ENCODE measurements at places on chromosomes 12 and 14.

GRCh38 chr14:26577711-26578110, 20.1 kb downstream of the NOVA1 start:
- no peak for DNase-seq

- no peak for DNase-seq
Measured at GRCh38 chr12:58741226-58741625, 179.1 kb downstream of the LRIG3 start.

DNA sequence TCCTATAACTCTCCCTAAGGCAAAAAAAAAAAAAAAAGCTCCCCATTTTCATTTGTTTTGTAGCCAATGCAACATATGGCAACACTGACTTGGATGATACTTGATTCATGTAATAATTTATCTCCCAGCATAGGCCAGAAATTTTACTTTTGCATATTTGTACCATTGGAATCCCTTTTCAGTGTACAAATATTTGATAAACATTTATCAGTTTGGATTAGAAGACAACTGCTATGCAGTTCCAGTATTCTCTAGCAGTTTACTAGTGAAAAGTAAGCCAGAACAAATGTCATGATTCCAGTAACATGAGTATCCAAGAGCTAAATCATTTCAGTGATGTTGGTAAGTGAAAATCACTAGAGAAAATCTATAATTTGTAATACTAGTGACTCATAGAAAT, 392.3 kb downstream of the CCER1 start:
- DNase-seq: no peak

GRCh38 chr12:57456145-57456700, 1.1 kb downstream of the INHBE start:
- peak; percentile 38 for DNase-seq

DNA sequence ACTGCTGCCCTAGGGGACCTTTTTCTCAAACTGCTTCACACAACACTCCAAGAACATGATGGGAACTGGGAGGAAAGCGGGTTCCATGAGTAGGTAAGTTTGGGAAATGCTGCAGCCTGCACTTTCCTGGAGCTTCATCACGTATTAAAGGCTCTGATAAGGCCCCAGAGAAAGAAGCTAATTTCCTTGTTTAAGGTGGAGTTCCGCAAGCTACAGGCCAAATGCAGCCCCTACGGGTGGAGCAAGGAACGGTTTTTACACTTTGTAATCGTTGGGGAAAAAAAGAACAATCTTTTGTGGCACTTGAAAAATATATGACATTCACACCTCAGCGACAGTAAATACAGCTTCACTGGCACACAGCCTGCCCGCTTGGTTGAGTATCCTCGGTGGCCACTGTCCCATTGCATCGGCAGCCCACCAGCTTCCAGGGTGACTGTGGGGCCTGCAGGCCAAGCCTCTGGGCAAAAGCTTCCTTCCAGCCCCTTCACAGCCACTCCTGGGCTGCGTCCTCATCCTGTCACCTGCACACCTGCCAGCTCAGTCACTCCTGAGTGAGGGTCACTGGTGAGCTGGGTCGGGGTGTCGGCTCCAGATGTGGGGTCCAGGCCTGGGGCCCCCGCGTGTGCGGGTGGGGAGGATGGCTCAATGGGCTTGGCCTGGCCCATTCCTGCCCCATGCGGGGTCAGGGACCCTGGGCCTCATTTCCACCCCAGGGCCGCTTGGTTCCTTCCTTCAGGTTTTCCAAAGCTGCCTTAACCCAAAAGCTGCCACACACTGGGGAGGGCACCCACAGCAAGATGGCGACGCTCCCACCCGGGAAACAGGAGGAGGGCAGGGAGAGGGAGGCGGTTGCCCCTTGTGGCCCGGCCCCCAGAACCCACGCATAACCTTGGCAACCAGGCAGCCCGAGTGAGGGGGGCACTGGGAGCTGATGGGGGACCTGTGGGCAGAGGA, 2.4 kb downstream of the AMN start:
- no peak for DNase-seq

- peak; percentile 55 for DNase-seq
Measured at GRCh38 chr14:101235335-101236103, 325.8 kb upstream of the DIO3 start.

DNA sequence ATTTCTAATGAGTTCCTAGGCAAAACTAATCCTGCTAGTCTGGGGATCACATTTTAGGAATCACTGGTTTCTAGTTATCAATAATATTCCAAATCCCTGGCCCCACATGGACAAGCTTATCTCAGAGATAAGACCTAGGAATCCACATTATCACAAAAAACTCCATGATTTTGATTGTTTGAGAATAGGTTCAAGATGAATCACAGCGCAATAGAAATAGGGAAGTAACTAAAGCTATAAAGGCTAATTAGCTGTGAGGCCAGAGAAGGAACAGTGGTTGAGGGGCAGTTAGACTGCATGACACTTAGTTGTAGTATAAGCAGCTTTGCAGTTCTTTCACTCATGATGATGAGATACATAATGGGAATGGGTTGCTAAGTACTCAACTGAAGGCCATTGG, 13.1 kb upstream of the ATP5F1B start:
- no peak for DNase-seq

- peak; percentile 51 for DNase-seq
Measured at GRCh38 chr12:69007855-69008351, 74.9 kb upstream of the CPM start.

- DNase-seq: no peak
Measured at GRCh38 chr12:12171991-12172511, 94.8 kb downstream of the LRP6 start.

- DNase-seq: no peak
Measured at GRCh38 chr12:6866163-6866919, 990 bp upstream of the TPI1 start.

DNA sequence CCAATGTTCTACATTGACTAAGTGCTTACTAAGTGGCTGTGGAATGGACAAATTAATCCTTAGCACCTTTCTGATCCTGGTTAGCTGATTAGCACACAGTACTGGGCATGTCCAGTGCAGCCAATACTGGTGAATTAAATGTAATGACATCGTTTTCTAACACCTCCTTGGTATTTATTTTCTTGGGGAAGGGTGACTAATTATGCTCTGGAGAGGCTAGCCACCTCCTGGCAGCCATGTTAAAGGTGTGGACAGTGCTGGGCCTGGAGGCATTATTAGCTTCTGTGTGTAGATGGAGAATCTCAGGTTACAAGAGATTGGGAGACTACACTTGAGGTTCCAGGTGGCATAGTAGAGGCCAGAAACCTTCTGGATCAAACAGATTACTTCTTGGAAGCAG, 230.9 kb upstream of the DDHD1 start:
- DNase-seq: no peak

GRCh38 chr12:4221258-4221620, 52.3 kb upstream of the CCND2 start:
- no peak for DNase-seq

- DNase-seq: no peak
Measured at GRCh38 chr12:25083211-25083610, 111.7 kb downstream of the DNAI7 start.

GRCh38 chr14:104586832-104587620, 7.5 kb downstream of the C14orf180 start:
- no peak for DNase-seq

DNA sequence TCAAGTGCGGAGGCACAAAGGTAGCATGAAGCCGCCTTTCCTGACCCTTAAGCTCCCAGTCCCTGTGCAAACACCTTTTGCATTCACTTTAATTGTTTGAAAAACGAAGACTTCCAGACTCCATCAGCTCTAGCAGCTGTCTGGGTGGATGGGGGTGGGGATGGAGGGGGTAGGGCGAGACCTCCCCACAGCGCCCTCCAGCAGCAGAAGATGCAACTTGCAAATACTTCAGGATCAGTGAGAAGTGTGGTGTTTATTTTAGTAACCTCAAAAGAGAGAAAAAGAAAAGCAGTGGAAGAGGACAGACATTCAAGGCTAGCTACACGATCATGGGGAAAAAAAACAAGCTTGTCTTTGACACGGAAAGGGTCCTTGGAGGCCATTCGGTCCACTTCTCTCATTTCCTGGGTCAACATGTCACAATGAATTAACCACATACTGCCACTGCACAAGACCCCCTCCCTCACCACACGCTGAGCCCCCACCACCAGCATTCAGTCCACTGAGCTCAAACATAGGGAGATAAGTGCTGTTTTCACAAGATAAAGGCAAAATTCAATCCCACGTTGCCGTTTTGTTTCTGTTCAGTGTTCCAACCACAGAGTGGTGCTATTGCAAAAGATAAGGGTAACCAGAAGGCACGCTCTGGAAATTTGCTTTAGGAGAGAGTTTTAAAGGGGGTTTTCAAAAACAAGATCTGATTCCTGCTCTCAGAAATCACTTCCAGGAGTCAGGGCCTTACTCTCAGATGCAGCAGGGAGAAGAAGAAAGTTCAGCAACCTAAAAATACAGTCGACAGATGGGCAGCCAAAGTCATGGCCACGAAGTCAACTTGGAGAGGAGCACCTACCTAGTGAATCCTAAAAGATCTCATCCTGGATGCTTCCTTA, 3.3 kb upstream of the NTF3 start:
- peak; percentile 19 for DNase-seq

- DNase-seq: no peak
Measured at GRCh38 chr12:120041386-120042231, 52.6 kb downstream of the BICDL1 start.

GRCh38 chr14:91349481-91350074, 68.0 kb downstream of the CCDC88C start:
- DNase-seq: no peak

DNA sequence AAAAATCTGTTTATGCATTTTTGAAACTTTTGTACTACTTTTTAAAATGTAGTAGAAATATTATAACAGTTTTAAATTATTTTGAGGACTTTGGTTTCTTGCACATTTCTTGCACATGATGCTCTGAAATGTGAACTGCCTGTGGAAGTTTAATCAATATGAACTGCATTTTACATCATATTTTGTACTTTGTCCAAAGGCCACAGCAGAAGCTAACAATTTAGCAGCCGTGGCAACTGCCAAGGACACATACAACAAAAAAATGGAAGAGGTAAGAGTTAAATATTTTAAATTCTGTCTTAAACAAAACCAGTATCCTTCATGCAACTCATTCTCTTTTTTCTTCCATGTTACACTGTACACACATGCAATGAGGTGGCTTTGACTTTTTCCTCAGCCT, 45.1 kb downstream of the SAV1 start:
- DNase-seq: no peak

- DNase-seq: peak; percentile 64
Measured at GRCh38 chr12:2248087-2248900, 195.5 kb downstream of the CACNA1C start.

DNA sequence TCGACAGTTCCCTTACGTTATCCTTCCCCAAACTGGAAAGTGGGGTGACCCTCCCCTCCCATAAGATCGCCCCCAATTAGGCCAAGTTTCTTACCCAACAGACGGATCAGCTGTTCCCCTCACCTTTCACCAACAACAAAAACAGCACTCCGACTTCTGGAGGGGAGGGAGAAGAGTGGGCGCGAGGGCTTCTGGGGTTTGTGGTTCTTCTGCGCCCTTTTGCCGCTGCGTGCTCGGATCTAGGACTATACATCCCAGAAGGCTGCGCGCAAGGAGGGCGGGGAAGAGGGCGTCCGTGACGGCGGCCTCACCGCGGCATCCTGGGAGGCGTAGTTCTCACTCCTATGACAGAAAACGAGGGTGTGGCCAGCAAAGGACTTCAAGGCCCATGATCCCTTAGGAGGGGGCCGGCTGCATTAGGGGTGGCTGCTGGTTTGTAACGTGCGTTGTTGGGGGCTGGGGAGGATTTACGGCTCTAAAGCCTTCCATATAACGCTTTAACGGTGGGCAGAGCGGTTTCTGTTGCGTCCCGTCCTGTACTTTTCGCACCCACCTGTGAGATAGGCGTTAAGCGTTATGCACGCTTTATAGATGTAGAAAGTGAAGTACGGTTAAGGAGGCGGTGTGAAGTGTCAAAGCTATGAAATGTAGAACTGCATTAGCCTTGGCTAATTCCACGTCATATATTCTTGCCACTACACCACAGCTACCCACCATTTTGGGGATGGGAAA, at the start of gene CALCOCO1:
CALCOCO1 (minus strand) TSS at position 143 of the 732 bp plus-strand sequence. CDS start 2,210 bp downstream, outside the sequence.
- DNase-seq: peak; percentile 99

GRCh38 chr14:31692376-31692781, 131.2 kb downstream of the NUBPL start:
- no peak for DNase-seq

DNA sequence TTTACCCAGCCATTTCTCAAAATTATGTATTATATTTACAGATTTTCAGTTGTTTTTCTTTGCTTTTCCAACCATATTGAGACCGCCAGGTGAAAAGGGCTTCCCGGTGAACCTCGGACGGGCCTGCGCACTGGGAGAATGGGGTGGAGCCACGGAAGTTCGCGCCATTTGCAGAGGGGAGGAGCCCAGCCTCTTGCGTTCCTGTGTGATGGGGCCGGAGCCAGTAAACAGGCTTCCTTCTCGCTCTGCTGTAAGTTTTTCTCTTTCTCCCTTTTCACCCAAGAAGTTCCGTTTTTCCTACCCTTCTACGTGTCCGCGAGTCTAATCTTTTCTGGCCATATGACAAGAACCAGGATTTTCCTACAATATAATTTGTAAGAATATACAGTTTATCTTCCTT, 1108.8 kb upstream of the SEL1L start:
- peak; percentile 63 for DNase-seq

GRCh38 chr12:49969027-49969426, 3.7 kb upstream of the AQP6 start:
- no peak for DNase-seq

GRCh38 chr14:101083564-101084435, 180.3 kb upstream of the RTL1 start:
- no peak for DNase-seq

DNA sequence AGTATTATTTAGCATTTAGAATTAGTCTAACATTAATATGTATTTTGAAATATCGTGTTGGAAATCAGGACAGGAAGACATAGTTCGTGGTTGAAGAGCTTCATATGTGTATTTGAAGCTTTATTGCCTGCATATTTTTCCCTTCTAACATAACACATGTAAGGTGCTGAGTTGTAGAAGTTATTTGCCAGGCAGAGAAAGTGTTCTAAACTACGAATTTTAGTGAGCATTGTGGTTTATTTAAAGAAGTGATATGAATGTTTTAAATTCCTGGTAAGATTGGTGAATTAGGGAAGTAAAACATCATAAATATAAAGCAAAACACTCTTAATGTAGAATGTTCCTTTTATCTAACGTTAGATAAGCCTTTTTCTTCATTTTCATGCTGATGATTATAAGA, 2.5 kb downstream of the RASSF3 start:
- DNase-seq: no peak

DNA sequence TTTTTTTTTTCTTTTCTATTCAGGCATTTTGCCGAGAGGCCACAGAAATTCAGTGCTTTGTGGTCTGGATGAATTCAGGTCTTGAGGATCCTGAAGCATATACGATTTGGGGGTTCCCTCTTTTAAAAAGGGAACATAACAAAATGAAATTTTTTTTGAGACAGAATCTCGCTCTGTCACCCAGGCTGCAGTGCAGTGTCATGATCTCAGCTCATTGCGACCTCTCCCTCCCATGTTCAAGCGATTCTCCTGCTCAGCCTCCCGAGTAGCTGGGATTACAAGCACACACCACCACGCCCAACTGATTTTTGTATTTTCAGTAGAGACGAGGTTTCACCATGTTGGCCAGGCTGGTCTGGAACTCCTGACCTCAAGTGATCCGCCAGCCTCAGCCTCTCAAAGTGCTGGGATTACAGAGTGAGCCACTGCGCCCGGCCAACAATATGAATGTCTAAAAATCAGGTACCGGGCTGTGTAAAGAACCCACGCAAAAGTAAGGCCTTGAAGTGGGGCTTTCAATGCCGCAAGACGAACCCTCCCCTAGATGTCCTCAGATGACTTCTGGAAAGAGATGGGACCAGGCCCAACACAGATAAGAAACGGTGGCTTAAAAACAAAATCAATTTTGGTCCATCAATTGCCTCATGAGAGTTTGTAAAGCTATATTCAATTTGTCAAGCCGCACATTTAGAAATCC, 30.0 kb downstream of the TESC start:
- DNase-seq: no peak

GRCh38 chr12:113191227-113191626, 5.7 kb downstream of the RITA1 start:
- no peak for DNase-seq

Measured in NCI-H345 (cell line).